ENCODE measurements at places on chromosomes 6 and 20.
A peak's percentile ranks its signal among the peaks of the same experiment; 100 is the strongest.

DNA sequence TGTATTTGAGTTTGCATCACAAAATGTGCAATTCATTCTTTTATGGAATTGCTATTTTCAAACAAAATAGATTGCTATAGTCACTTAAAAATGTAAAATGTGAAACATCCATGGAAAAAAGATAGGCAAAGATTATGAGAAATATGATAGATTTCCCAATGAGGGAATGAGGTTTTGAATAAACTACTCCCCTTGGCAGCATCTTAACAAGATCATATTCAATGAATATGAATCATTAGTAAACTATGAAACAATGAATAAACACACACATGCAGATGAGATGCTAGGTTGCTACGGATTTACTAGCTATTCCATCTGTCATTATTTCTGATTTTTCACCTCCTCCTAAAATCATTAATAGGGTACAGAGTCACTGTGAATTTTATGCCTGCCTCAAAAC lies 401.8 kb downstream of the PHF3 start:
- no peak for DNase-seq

- DNase-seq, result no peak
Measured at GRCh38 chr20:41232973-41233926, 84.3 kb downstream of the ZHX3 start.

- peak; percentile 30 for DNase-seq
Measured at GRCh38 chr20:57265997-57266290, 497 bp downstream of the BMP7 start.

GRCh38 chr20:63360850-63361518 lies at the start of gene CHRNA4:
Gene CHRNA4 (minus strand): TSS chr20:63361349. CDS start chr20:63361165, 184 bp downstream.
- no peak for DNase-seq

DNA sequence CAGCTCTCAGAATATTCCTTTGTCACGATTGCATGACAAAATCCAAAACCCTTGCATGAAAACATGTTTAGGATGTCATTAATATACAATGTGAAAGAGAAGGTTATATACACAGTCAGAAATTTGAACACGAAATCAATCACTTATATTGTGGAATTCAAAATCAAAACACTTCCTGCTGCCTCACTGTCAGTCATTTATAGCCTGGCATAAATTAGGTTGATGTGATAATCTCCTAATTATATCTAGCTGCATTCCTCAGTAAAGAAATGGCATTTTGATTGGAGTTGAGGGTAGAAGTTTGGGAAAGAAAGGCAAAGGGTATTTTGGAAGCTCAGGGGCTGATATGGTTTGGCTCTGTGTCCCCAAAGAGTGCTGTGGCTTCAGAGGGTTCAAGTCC lies 24.1 kb upstream of the BEND6 start:
- no peak for DNase-seq

DNA sequence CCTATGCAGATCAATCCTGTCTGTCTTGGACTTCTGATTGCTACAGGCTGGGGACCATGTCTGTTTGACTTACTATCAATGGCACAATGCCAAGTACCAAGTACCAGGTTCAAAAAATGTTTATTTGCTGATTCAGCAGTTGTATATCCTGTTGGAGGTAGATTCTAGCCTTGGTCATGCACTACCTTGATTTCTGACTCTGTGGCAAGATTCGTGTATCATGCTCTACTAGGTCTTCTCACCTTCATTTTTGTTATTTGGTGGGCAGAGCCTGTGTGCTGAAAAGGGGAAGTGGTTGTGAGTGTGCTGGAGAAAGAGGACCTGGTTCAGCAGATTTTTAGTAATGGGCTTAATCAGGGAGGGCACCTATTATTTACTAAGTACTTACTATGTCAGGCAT lies 192.4 kb upstream of the MYLIP start:
- no peak for DNase-seq

DNA sequence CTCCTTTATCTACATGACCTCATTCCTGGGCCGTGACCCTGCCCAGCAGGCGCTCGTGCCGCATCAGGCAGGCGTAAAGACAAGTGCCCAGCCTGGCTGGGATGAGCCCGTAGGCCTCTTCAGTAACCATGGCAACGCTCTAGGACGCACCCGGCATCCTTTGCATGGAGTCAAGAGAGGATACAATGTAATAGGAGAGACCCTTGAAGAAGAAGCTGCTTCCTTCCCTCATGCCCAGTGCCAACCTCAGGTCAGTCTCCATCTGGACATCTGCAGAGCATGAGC lies 5.0 kb upstream of the LSM14B start:
- no peak for DNase-seq

All from progenitor cell of endocrine pancreas (in vitro differentiated cells).